Epithelial cell of proximal tubule (primary cell): ENCODE measurements at places on chromosomes 11 and 22. TPM values are rescaled to one million over a fixed set of nuclear protein-coding genes. Genes with fewer than 3 reads are reported as not detected.

Gene SRRD
- 17.1 and 34.1 TPM in 2 replicates for total RNA-seq

Gene CTSW
- total RNA-seq: 0.51 and 1.2 TPM in 2 replicates

Gene HEPN1
- not detected in 2 replicates for total RNA-seq

GRCh38 chr22:31302006-31302405 is 9.7 kb upstream of the PIK3IP1 start:
- no peak for DNase-seq

DNA sequence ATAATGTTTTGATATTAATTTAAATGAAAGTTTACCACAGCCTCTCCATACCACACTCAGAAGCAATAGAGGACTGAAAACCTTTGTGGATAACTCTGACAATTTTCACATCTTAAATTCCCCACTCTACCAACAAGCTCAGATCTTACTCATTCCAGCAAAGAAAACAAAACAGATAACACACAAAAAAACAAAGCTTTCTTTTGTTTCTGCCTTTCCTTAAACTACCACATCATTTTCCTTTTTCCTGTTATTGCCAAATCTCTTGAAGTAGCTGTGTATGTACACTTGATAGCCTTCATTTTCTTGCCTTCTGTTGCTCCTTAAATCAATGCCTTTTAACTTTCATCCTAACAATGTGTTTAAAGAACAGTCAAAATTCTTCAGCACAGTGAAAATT is 484.9 kb downstream of the NTM start:
- no peak for DNase-seq

DNA sequence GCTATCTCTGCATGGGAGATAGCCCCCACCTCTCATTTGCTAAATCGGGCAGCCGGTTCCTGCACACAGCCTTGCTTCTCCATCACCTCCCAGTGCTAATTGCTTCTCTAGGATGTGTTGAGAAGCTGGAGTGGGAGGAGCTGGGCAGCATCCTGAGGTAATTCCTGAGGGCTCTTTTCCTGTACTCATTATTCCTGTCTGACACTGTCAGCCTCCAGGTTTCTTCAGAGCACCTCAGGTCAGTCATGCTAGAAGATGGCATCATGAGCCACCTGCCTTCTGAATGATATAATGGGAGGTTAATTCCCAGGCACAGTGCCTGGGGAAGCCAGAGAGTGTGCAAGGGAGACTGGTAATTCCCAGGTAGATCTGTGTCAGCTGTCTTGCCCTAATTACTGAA is 133.0 kb downstream of the RAB38 start:
- no peak for DNase-seq

- DNase-seq: no peak
These were observed 643.8 kb upstream of the TENM4 start for GRCh38 chr11:80084608-80085007.

- no peak for DNase-seq
These were observed 1017.0 kb upstream of the CNTN5 start for GRCh38 chr11:98003606-98004371.

DNA sequence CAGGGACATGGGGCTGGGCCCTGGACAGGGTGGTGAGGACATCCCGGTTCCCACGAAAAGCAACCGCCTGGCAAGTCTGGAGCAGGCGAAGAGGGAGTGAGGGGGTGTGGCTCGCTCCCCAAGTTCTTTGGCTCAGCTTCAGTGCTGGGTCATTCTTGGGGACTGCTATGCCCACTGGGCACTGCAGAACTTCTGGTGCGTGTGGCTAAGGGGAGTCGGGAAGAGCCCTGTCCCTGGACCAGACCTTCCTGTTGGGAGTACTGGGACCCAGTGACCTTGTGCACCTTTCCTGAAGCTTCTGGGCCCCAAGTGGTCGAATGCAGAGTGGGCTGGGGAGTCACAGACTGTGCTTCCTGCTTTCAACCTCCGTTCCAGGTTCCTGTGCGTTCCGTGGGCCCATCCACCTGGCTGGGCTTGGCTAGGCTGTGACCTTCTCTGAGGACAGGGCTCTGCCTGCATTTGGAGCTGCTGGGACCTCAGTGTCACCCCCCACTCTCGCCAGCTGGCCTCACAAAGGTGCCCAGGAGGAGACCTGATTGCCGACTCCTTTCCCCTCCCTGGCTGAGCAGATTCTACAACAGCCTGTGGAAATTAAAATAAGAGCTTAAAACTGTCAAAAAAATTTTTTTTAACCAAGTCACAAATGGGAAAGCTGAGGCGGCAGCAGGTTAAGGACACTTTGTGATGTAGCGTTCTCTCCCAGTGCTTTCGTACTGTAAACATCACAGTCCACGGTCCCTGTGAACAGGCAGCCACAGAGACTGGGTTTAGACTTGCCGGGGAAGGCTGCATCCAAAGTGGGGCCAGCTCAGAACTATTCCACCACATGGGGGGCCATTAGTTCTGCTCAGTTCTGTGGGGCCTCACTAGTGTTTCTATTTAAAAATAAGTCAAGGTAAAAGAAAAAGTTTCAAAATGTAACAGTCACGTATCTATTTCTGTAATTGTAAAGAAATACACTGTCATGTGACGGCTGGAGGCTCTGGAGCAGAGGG is 63.8 kb upstream of the WNT7B start:
- no peak for DNase-seq

- no peak for DNase-seq
These were observed 69.9 kb downstream of the SLC5A12 start for GRCh38 chr11:26651916-26652315.

- no peak for DNase-seq
These were observed 6.1 kb downstream of the ARVCF start for GRCh38 chr22:20010307-20011122.

DNA sequence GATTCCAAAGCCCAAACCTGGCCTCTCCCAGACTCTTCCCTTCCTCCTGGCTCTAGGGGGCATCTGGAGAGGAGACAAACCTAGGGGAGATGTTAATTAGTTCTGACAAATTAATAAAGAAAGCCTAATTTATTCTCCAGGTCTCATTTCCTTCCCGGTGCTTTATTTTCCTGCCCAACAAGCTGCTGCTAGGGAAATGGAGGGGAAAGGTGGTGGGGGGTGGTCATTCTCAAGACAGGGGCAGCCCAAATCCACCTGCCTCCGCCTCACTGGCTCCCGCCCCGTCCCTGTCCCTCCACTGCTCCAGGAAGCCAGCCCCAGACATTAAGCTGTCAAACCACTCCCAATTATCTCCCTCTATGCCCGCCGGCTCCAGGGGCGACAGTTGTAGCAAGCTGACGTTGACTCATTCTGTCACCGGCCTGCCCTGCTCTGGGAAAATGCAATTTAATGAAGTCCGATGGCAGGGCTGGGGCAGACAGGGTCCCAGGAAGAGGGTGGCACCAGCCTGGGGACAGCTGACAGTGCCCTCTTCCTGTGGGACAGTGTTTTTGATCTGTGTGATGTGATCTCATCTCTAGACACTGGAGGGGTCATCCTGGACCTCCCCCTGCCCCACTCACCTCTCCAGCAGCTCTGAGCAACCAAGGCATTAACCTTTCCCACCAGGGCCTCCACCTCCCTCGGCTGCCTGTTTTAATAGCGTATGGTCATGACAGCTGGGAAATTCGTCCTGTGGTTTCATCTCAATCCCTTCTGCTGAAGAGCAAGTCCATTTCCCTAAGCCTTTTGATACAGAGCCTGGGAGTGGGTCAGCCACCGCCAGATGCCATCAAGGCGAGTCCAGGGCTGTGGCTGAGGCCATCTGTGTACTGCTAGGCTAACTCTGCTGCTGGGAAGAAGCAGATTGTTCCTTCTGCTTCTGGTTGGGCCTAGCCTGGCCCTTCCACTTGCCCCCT is 27.1 kb downstream of the NECTIN1 start:
- DNase-seq: no peak

DNA sequence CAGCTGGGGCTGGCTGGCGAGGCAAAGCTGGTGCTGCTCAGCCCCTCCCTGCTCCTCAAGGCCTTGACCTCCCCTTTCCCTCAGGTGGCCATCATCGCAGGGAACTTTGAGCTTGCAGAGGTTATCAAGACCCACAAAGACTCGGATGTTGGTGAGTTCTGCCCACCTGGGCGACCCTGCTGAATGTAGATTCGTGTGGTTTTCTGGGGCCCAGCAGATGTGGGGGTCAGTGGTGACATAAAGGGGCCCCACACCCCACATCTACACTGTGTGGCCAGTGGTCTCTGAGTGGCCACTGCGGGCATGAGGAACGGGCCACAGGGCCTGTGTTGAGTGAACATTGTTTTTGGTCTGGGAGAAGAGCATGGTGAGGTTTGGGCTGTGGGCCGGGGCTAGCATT is 11.9 kb downstream of the SHANK3 start:
- DNase-seq: no peak

DNA sequence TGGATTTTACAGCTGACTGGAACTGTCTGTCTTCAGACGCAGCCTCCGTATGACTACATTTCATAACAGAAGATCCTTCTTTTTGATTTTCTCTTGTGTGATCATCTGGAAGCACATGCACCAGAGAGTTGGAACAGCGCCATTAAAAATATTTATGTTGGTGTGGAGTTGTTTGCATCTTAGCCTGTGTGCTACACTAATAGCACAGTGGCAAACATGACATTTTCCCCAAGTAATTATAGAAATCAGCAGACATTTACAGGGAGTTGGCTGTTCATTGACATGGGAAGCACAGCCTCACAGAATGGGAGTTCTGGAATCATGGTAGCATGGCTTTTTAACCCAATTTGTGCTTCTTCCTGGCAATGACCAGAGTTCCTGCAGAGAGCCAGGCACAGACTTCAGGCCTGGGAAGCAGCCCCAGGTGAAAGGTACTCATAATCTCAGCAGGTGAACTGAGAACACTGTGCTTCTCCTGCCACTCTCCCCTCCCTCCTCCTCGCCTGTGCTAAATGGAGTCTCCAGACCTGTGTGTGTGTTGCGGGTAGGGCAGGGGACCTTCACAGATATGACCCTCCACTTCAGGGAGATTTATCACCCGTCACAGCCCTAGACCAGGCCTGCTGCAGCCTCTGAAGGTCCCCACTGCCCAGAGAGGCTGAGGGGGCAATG is 82.8 kb upstream of the PLET1 start:
- no peak for DNase-seq

GRCh38 chr11:127000981-127001380 is 411 bp upstream of the KIRREL3 start:
- no peak for DNase-seq

DNA sequence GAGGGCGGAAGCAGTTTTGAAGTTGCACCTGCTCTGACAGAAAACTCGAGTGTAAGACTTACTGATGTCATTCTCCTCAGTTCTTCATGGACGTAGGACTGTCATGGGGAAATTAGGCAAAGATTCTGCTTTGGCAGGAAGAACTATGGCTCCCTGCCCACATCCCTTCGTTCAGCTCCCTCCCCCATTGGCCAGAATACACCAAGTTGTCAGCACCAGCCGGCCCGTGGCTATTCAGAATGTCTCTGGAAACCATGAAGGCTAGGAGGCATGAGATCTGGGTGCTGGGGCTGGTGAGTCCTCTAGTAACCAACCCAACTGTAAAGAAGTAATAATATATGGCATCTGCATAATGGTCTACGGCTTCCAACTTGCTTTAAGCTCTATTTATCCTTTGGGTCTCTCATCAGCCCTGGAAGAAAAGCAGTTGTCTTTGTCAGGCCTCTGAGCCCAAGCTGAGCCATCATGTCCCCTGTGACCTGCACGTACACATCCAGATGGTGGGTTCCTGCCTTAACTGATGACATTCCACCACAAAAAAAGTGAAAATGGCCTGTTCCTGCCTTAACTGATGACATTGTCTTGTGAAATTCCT is 74.1 kb downstream of the PIWIL4 start:
- DNase-seq: no peak

GRCh38 chr22:37924386-37925065 is 18.4 kb downstream of the MICALL1 start:
- DNase-seq: no peak

- no peak for DNase-seq
These were observed 124.3 kb downstream of the RCN1 start for GRCh38 chr11:32215157-32215556.

DNA sequence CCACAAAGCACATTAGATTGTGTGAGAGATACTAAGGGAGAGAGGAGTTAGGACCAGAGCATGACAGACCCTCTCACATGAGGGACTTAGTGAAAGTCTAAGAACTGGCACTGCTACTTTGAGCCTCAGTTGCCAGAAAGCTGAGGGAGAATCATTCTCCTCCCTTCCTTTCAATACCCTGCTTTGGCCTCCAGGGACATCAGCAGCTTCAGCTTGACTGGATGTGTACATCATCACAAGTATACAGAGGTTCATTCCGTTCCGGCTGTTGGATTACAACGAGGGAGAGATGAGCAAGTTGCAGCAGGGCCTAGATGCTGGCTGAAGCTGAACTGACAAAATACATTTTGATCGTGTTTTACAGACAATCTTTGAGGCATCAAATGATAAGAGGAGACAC is 15.7 kb upstream of the ANO5 start:
- no peak for DNase-seq

- DNase-seq: no peak
These were observed 8.4 kb upstream of the IRAG1 start for GRCh38 chr11:10701982-10702381.
